Nasal cavity respiratory epithelium epithelial cell of viscerocranial mucosa (primary cell): ENCODE measurements at places on chromosomes 1 and 21. TPM values are rescaled to one million over a fixed set of nuclear protein-coding genes. Genes with fewer than 3 reads are reported as not detected.

ZYG11A gene
- 0.07 and 0.68 TPM in 2 replicates for total RNA-seq

RIPK4 gene
- 28.0 and 70.5 TPM in 2 replicates for total RNA-seq

SPRR4 gene
- not detected in 2 replicates for total RNA-seq

TMEM54 gene
- 68.4 and 106 TPM in 2 replicates for total RNA-seq

PLA2G2A gene
- not detected in 2 replicates for total RNA-seq

FNBP1L gene
- 18.1 and 58.1 TPM in 2 replicates for total RNA-seq

GJA5 gene
- under 0.01 TPM in 1 of 2 replicates, not detected in the other for total RNA-seq
